ENCODE measurements at places on chromosomes 11 and 22.

GRCh38 chr22:17098379-17098819 is 13.6 kb downstream of the IL17RA start:
- DNase-seq, result no peak

DNA sequence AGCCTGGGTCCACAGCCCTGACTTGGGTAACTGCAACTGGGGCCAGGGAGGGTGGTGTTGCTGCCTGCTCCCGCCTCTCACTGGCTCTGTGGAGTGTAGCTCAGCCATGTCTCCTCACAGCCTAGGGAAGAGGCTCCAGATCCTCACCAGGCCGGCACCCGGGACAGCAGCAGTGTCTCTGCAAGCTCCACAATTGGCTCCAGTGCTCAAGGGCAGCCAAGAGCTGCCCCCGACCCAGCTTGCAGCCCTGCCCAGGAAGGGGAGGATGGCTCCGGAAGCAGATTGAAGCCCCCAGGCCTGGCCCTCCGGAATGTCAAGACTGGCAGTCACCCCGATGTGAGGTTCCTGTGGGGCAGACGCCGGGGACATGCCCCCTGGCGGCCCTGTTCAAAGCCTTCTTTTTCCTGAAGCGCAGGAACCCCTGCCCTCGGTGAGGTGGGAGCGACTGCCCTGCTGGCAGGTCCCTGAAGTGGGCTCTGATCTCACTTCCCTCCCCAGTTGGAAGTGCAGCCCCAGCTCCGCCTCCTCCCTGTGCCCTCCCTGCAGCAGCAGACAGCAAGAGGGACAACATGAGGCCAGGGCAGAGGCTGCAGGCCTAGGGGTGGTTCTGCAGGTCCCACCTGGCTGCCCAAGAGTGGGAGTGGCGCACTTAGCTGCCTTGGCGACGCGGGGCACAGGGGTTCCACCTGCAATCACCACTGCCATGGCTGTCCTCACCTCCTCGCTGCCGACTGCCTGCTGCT is 816.2 kb upstream of the LUZP2 start:
- DNase-seq, result no peak

- no peak for DNase-seq
These were observed 73.4 kb upstream of the TEAD1 start for GRCh38 chr11:12600829-12601228.

DNA sequence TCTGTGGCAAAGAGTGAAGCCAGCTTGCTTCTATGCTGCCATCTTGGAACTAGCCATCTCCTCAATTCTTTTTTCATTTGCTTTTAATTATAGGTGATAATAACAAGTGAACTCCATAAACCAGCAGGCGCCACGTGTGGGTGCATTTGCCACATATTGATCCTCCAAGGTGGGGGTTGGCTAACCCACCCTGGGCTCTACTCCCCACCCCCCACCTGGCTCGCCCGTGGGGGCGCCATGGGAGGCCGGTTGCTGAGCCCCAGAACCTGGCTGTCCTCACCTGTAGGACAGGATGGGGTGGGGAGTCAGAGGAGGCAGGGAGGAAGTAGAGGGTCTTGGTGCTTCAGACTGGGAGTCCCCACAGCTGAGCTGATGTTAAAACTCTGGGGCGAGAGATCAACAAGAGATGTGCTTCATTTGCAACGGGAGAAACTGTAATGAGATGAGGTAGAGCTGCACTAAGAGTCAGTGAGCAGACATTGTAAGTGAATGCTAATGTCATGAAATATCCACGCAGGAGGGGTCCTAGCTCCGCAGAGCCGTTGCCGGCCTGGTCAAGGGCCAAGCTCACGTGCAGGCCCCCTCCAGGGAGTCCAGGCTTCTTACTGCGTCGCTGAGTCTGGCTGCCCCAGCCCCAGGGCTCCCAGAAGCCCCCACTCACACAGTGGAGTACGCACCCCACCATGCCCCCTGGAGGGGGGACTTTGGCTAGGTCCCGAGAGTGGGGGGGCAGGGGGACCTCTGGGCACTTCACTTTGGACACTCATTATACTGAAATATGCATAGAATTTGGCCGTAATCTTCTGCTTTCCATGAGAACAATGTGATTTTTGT is 59.4 kb downstream of the BRD1 start:
- no peak for DNase-seq

DNA sequence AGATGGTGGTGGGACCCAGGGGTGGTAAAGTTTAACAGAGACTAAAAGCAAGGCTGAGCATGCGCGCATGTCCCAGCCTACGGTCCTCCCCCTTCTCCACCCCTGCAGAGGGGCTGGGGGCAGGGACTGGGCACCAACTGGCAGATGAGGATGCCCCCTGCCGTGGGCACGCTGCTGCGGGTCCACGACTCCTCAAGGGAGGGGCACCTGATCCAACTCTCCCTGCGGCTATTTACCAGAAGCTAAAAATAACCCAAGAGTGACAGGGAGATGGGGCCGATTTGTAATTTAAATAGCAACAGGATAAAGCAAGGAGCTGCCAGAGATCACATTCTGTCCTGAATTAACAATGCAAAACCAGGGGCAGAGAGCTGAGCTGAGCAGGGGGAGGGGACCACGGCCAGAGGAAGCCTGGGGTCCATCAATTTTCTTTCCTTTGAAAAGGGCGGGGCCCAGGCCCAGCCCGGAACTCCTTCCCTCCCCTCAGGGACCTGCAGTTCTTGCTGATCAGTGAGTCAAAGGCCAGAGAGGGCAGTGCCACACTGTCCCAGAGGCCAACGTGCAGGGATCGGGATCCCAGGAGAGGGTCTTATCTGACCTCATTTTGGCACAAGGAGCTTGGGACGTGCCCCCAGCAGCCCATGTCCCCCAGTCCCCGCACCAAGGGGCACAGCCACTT is 8.1 kb upstream of the DGKZ start:
- DNase-seq, result no peak
